ENCODE measurements at places on chromosomes 13 and 19.

GRCh38 chr19:36891768-36892357 lies 24.2 kb downstream of the ZNF829 start:
- DNase-seq: no peak

- DNase-seq: no peak
These were observed 4.6 kb downstream of the PPP5C start for GRCh38 chr19:46351241-46352041.

- peak; percentile 18 for DNase-seq
These were observed at the start of gene USP12 for GRCh38 chr13:27171244-27171826. Gene USP12 (minus strand): TSS chr13:27171811. CDS start chr13:27171639, 172 bp downstream.

- DNase-seq: no peak
These were observed 10.5 kb downstream of the RYR1 start for GRCh38 chr19:38444026-38444425.
